Stimulated activated CD4-positive, alpha-beta T cell treated with anti-CD3 and anti-CD28 coated beads, Interleukin-2, amount 100 ng/mL, for 48 hours (primary cell): ENCODE measurements at places on chromosomes 5 and 9.

- DNase-seq: no peak
Observed at GRCh38 chr5:65989158-65989557, 62.8 kb downstream of the ERBIN start.

- DNase-seq: no peak
Observed at GRCh38 chr9:86990290-86990689, 43.0 kb upstream of the GAS1 start.

DNA sequence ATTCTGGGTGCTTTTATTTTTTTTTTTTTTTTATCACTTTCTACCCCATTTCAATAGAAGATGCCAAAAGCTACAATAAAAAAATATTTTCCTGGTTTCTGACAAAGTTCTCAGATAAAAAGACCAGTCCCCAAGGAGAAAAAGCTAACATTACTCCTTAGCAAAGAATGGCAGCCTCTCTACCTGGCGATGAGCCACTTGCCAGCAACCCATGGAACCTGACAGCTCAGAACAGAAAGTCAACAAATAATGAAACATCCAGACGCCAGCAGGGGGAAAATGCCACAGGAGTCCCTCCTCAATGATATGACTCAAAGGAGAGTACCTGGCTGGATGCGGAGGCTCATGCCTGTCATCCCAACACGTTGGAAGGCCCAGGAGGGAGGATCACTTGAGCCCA lies 123.2 kb downstream of the MYO10 start:
- no peak for DNase-seq

GRCh38 chr9:90830051-90830450 lies 28.4 kb downstream of the SYK start:
- DNase-seq: no peak

DNA sequence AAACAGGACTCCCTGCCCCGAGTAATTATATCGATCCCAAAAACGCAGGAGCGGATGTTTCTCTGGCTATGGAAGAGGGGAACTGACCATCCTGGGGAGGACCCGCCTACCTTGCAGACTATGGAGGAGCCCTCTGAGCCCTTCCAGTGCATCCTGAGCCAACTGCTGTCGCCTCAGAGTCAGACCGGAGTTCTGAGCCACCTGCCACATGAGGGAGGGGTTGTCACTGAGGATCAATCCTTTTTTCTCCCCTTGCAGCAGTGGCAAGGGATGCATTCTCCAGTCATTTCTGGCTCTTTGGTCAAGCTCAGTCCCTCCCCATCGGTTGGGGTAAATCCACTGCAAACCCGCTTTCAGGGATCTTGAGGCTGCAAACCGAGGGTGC lies 709 bp downstream of the FANCG start:
- DNase-seq: no peak

DNA sequence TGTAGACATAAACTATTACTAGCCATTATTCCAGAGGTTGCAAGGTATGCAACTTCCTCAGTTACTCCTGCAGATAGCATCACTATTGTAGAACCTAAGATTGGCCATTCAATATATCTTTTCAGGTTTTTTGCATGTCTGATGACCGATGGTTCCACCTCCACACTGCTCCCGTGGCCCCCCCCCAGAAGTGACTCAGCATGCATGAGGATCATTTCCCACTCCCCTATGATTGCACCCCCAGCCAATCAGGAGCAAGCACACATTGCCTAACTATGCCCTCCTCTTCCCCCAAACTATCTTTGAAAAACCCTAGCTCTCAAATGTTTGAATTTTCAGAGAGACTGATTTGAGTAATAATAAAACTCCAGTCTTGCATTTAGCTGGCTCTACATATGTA lies 601.4 kb upstream of the TLE4 start:
- DNase-seq: no peak

DNA sequence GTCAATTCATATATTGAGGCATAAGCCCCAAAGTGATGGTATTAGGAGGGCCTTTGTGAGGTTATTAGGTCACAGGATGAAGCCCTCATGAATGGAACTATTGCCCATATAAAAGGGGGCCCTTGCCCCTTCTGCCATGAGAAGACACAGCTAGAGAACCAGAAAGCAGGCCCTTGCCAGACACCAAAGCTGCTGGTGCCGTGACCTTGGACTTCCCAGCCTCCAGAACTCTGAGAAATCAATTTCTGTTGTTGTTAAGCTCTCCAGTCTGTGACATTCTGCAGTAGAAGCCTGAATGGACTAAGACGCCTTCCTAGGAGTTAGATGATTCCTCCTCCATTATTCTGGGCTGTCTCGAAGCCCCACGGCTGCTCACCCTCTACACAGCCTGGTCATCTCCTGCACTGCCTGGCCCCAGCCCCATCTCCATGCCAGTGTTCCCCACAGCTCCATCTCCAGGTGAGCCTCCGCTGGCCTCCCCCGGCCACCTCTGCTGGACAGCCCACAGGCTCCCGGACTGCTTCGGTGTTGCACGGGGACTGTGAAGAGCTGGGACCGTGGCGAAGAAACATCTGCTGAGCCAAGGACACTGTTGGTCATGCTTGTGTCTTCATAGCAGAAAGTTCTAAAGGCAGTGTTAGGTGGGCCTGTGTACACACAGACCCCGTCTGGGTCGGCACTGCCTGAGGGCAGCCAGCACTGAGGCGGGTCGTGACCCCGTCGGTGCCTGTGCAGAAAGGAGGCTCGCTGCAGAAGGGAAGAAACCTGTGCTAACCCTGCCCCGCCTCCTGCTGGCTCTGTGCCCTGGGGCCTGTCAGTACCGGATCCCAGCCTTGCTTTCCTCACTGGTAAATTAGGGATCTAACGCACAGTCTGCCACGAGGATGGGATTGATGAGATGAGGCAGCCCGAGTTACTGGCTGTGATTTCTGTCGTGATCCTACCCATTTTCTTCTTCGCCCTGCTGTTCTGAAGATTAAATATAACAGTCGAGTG lies 55.1 kb upstream of the CNOT6 start:
- DNase-seq: no peak

- no peak for DNase-seq
Observed at GRCh38 chr5:113083481-113083880, 106.9 kb downstream of the DCP2 start.

DNA sequence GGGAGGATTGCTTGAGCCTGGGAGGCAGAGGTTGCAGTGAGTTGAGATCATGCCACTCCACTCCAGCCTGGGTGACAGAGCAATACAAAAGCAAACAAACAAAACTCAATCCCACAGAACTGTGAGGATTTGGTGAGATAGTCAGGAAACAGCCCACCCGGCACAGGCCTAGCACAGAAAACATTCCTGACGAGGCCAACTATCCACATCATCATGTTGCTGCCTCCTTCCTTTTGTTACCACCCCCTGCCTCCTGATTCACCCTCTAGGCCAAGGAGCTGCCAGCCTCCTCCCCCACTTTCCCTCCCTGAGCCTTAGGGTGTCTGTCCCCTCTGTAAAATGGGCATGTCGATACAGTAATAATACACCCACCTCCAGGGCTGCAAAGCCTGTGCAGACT lies 39.0 kb downstream of the STK10 start:
- no peak for DNase-seq

- no peak for DNase-seq
Observed at GRCh38 chr5:58114324-58114723, 345.6 kb downstream of the PLK2 start.

DNA sequence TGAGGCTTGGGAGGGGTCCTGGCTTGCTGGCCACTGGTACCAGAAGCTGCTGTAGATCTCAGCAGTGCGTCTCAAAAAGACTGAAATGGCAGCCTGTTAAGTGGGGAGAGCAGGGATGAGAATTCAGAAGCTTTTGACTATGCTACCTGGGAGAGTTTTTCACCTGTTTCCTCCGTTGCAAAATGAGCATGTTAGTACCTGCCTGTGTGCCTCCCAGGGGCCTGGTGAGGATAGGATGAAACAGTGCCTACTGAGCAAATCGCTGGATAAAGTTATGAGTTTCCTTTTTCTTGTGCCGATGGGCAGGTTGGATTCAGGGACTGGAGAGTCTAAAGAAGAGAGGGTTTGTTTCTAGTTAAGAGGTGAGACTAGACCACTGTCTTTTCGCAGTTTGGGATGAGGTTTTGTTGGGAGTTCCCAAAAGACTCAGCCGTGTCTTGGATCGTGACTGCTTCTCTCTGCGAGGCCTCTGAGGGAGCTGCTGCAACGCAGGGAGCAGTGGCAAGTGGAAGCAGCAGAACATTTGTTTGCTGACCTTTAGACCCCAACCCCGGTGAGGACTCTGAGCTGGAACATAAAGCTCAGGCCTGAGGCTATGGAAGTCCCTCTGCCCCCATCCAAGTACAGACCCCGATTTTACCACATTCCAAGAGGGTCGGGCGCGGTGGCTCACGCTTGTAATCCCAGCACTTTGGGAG lies 1.4 kb downstream of the RALGPS1 start:
- no peak for DNase-seq

- no peak for DNase-seq
Observed at GRCh38 chr5:8491254-8491653, 622.3 kb downstream of the MTRR start.

DNA sequence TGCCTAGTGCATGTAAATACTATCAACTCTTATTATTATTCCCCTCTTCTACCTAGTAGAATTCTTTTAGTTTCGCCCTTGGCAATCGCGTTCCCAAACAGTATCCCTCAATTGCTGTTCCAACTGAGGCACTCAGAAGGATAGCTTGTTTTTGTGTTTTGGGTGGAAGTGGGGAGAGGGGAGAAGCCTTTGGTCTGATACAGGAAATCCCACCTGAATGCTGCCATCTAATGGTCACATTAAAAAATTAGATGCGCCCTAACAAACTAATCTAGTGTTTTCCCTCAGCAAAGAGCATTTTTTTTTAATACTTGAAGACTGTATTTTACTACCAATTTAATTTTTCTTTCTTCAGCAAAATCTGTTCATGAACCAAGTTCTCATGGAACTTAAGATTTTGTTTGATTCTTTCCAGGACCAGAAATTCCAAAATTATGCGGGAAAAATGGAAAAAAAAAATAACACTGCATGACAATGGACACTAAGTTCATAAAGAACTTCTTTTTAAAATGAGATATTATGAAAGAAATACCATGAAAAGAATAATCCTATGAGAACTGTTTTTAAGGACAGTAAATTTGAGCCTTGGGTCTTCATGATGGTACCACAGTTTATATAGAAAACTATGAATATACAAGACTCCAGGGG lies 22.2 kb upstream of the GLDC start:
- DNase-seq: no peak

DNA sequence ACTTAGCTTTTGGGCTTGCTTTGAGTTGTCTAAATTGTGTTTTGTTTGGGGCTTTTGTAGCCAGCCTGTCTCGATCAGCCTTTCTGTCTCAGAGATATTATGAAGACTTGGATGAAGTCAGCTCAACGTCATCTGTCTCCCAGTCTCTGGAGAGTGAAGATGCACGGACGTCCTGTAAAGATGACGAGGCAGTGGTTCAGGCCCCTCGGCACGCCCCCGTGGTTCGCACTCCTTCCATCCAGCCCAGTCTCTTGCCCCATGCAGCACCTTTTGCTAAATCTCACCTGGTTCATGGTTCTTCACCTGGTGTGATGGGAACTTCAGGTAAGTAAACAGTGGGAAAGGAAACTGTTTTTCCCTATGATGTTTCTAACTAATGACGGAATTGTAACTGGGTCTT lies 48.6 kb downstream of the NUP214 start:
- no peak for DNase-seq

- no peak for DNase-seq
Observed at GRCh38 chr5:169763376-169764017, 126.4 kb downstream of the DOCK2 start.

GRCh38 chr5:17167171-17167891 lies 50.1 kb upstream of the BASP1 start:
- no peak for DNase-seq

GRCh38 chr9:3534614-3535404 lies 9.0 kb upstream of the RFX3 start:
- DNase-seq: no peak
